Activated naive CD4-positive, alpha-beta T cell treated with anti-CD3 and anti-CD28 coated beads, Interleukin-2, amount 50 U/mL, for 72 hours (primary cell): ENCODE measurements at places on chromosomes 7 and 10.

DNA sequence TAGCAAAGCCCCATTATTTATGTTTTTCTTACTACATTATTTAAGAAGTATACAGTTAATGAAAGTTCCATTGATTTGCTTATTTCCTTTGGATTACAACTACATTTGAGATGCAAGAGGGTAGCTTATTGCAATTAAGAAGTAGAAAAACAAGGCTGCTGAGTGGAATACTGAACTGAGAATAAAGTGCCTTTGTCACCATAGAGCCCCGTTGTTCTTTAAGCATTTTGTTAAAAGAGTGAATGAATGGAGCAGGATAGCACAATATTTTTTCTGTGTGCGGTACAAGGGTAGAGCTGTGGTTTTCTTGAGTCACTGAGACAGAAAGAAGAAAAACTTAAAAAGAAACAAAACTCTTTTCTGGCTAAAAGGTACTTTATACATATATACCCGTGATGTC is 45.6 kb downstream of the ZNF277 start:
- DNase-seq: no peak

DNA sequence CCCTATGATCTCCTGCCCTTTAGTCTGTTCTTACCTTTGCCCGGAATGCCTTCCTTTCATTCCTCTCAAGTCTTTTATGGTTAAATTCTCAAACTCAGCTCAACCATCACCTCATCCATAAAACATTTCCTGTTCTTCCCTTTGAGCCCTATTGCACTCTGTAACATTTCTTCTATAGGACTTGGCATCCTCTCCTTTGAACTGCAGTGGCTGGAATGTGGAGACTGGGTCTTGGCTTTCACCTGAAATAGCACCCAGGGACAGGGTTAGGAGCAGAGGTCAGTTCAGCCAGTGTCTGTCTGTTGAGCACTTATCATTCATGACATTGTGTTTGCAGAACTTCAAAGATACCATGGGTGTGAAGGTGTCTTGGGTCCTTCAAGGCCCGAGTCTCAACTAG is 7.2 kb downstream of the NFE2L3 start:
- no peak for DNase-seq

DNA sequence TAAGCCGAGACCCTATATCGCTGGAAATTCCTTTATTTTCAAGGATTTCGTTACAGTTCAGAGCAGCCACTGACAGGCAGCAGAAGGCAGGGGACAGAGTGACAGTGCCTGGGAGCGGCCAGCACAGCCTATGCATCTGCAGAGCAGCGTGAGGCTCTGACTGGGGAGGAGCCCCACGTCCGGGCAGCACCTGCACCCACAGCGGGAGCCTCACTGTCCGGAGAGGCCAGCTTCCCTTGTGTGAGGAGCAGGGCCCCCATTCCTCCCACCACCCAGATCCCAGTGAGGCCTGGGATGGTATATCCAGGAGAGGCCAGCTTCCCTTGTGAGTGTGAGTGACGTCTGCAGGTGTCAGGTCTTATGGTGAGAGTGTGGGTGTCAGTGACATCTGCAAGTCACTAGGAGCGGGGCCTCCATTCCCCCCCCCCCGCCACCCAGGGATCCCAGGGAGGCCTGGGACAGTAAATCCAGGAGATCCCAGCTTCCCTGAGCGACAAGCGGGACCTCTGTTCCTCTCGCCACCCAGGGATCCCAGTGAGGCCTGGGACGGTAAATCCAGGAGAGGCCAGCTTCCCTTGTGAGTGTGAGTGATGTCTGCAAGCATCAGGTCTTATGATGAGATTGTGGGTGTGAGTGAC is 259.1 kb downstream of the PTPRN2 start:
- DNase-seq: no peak

DNA sequence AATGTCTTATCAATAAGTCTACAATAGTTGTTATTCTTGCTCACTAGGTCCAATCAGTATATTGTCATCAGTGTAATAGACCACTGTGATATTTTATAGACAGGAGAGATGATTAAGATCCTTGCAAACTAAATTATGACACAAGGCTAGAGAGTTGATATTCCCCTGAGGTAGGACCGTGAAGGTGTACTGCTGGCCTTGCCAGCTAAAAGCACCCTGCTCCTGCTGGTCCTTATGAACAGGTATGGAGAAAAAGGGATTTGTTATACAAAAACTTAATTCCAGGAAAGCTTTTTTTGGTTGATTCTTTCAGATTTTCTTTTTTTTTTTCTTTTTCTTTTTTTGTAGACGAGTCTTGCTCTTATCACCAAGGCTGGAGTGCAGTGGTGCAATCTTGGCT is 16.8 kb upstream of the TMEM213 start:
- DNase-seq: no peak

- DNase-seq: no peak
Observed at GRCh38 chr10:97788552-97789442, 17.0 kb upstream of the SFRP5 start.

- no peak for DNase-seq
Observed at GRCh38 chr10:77264107-77264506, 373.5 kb downstream of the KCNMA1 start.

GRCh38 chr7:151837285-151838042 is 39.5 kb downstream of the PRKAG2 start:
- no peak for DNase-seq

- no peak for DNase-seq
Observed at GRCh38 chr7:143258831-143259230, 4.4 kb upstream of the GSTK1 start.

GRCh38 chr10:16984242-16984641 is 145.4 kb downstream of the CUBN start:
- no peak for DNase-seq

- DNase-seq: no peak
Observed at GRCh38 chr7:23532490-23533237, 883 bp upstream of the TRA2A start.

DNA sequence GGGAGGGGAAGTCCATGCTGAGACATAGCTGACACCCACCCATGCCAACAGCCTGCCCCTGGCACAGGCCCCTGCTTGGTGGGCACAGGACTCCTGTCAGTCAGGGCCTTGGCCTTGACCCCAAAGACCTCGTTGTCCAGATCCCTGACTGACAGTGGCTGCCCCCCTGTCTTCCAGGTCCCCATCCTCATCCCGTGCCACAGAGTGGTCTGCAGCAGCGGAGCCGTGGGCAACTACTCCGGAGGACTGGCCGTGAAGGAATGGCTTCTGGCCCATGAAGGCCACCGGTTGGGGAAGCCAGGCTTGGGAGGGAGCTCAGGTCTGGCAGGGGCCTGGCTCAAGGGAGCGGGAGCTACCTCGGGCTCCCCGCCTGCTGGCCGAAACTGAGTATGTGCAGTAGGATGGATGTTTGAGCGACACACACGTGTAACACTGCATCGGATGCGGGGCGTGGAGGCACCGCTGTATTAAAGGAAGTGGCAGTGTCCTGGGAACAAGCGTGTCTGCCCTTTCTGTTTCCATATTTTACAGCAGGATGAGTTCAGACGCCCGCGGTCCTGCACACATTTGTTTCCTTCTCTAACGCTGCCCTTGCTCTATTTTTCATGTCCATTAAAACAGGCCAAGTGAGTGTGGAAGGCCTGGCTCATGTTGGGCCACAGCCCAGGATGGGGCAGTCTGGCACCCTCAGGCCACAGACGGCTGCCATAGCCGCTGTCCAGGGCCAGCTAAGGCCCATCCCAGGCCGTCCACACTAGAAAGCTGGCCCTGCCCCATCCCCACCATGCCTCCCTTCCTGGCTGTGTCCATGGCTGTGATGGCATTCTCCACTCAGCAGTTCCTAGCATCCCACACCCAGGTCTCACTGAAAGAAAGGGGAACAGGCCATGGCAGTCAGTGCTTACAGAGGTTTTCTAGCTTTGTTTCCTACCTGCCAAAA is 197.2 kb downstream of the EBF3 start:
- no peak for DNase-seq

DNA sequence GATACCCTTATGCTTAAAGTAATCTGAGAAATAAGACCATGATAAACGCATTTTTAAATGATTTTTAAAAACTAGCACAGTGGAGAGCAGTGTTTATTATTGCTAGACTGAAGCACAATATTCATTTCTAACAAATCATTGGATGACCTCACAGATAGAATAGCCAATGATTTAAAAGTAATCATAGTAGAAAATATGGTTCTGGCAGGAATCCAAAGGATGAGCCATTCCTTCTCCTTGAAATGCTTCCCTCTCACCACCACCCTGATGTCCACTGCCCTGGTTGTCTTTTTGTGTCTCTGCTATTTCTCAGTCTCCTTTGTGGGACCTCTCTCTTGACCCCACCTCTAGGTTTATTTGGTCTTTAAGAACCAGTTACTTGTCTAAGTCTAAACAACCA is 64.9 kb downstream of the PRKG1 start:
- no peak for DNase-seq

DNA sequence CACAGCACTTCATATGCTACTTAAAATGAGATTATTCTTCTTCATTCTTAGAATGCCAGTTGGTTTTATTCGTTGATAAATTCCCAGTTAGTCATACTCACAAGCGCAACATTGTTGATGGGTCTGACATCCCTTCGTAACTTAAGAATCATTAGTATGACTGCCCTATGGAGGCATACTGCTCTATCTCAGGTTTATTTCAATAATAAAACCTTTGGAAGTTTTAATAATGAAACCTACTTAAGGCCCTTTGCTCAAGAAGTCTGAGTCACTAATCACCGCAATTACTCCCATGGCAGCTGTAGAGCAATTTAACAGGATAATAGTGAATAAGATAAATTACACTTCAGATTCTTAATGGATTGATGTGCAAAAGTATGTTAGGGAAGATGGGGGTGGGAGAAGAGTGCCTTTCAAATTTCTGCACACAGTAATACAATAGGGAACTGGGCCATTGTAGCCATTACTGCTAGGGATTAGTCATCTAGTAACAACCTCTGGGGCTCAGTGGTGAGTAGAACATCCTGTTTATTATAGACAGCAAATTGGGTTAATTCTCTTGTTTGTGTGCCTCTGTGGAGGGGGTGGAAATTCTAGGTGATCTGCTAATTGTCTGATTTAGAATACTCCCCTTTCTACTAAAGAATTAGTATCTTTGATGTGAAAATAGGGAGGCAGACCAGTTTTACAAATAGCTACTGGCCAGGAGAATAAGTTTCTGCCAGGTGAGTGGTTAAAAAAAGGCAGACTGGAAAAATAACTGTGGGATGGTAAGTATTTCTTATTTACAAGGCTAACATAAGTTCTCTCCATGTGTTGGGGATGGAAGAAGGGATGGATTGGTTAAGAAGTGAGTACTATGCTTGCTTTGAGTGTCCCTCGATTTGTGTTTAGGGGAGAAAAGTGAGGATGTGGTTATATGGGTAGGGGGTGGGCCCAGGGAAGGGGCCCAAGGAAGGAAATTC is 74.5 kb upstream of the VKORC1L1 start:
- DNase-seq: no peak

DNA sequence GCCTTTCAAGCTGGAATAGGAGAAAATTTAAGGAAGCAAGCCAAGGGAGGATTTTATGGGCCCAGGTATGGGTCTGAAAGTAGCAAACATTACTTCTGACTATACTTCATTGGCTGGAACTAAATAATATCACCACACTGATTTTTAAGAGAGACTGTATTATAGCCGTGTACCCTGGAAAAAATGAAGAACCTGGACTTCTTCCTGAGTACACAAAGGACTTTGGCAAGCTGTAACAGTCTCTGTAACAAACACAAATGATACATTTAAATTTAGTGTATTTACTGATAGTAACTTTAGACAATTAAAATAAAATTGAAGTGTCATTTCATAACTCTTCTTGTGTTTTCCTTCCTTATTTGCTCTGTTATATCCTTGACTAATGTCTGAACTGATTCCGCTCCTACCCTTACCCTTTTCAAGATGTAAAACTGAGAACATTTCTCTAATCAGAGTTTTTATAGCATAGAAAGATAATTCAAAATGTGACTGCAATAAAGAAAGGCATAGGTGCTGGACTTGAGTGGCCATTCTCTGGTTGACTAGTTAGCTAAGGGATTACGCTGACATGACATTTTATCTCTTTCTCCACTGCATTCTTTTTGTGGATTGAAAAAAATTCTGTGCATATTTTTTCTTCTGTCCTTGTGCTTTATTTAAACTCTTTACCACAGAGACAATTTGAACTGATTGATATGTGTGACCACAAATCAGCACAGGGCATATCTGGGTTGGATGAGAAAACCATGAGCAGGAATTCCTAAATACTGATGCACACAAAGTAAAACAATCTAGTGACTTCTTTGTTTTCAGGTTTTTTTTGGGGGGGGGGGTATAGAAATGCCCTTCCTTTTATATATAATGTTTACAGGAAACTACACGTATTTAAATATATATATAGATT is 349.7 kb downstream of the MDFIC start:
- DNase-seq: no peak

DNA sequence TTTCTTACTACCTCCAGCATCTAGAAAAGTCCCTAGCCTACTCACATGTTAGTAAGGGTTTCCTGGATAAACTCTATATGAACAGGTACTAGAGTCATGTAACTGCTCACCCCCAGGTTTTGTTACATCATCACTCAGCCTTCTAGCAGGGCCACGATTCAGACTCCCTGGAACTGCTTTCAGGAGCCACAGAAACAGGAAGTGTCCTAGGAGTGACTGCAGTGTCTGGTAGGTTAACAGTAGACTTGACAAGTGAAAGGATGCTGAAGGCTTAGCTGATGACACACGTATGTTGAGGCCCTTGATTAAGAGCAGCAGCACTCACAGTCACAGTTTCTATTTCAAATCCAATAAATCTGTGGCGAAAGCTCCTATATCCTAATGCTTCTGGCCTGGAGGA is 101.2 kb downstream of the DNMBP start:
- DNase-seq: no peak

DNA sequence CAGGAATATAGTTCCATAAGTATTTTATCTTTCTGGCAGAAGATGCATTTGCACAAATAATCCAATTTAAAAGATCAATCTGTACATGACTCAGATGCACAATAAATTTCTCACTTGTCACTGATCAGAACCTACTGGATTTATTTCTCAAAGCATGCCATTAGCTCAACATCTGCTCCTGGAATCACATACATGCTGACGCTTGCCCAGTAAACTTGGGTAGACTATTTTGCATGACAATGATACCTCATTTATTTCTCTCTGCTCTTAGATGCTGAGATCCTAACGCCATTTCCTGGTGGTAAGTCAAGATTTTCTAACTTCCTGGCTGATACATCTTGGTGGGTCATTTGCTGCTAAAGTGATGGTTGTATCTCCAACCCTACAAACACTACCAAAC is 33.8 kb upstream of the C10orf120 start:
- DNase-seq: no peak

- DNase-seq: no peak
Observed at GRCh38 chr10:116080553-116080952, 192.5 kb downstream of the GFRA1 start.

GRCh38 chr10:115432188-115432819 is 339.1 kb downstream of the ATRNL1 start:
- no peak for DNase-seq

- no peak for DNase-seq
Observed at GRCh38 chr7:130332259-130333053, 12.2 kb upstream of the CPA5 start.
